ENCODE measurements at places on chromosomes 7 and 10.

- no peak overlapping the region for H3K4me3 ChIP-seq
- H3K4me1 ChIP-seq = peaks cover 2% of the 10 kb centered on the region
- no peaks in the 10 kb centered on the region for H3K27me3 ChIP-seq
- no peak overlapping the region for H3K27ac ChIP-seq
- no peaks in the 10 kb centered on the region for H3K36me3 ChIP-seq
Observed at GRCh38 chr10:60644436-60645130, 133.7 kb upstream of the CDK1 start.

DNA sequence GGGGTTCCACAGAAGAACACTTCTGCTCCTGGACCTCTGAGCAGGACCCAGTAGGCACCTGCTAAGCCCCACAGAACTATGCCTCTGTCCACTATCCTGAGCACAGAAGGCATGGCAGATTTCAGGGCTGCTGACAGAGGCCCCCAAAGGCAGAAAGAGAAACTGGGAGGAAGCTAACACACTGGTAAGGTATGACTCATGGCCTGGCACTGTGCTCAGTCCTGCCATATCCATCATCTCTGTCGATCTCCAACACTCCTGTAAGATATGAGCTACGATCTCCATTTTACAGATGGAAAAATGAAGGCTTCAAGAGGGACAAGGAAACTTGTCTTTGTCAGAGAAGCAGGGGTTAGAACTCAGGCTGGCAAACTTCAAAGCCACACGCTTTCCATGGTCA lies 62.2 kb downstream of the GRID1 start:
- DNase-seq = no peak
- H3K4me1 ChIP-seq = no peaks in the 10 kb centered on the region
- H3K4me3 ChIP-seq = no peak overlapping the region
- H3K36me3 ChIP-seq = no peaks in the 10 kb centered on the region
- H3K27me3 ChIP-seq = peaks cover 2% of the 10 kb centered on the region

- H3K27ac ChIP-seq = peak overlapping the region; percentile 96
- DNase-seq = no peak
- H3K36me3 ChIP-seq = peaks cover 20% of the 10 kb centered on the region
Observed at GRCh38 chr7:87210506-87210905, 9.0 kb downstream of the TMEM243 start.

- H3K4me1 ChIP-seq = no peaks in the 10 kb centered on the region
- H3K4me3 ChIP-seq = no peak overlapping the region
- DNase-seq = no peak
- no peaks in the 10 kb centered on the region for H3K27me3 ChIP-seq
- peaks cover 9% of the 10 kb centered on the region for H3K36me3 ChIP-seq
Observed at GRCh38 chr10:121891103-121891502, 36.7 kb downstream of the ATE1 start.

GRCh38 chr7:134954197-134955082 lies 31.9 kb upstream of the AGBL3 start:
- H3K36me3 ChIP-seq = no peaks in the 10 kb centered on the region
- DNase-seq = peak; percentile 55
- H3K27me3 ChIP-seq = no peaks in the 10 kb centered on the region
- no peak overlapping the region for H3K4me3 ChIP-seq
- H3K27ac ChIP-seq = no peak overlapping the region

- no peaks in the 10 kb centered on the region for H3K27me3 ChIP-seq
- H3K4me3 ChIP-seq = no peak overlapping the region
- DNase-seq = no peak
- H3K4me1 ChIP-seq = no peaks in the 10 kb centered on the region
- H3K27ac ChIP-seq = no peak overlapping the region
Observed at GRCh38 chr10:64785816-64786215, 1264.6 kb downstream of the REEP3 start.

DNA sequence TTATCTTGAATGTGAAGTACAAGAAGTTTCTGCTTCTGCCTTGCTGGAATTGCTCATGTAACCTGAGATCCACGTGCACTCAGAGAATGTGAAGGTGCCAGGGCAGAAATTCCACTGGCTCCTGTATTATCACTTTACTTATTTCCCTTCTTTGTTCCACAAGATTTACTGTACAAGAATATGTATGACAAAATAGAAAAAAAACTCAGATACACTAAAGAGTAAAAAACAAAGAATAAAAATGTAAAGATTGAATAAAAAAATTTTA lies 43.0 kb downstream of the PLCE1 start:
- DNase-seq = no peak
- H3K27me3 ChIP-seq = no peaks in the 10 kb centered on the region
- H3K36me3 ChIP-seq = no peaks in the 10 kb centered on the region
- H3K27ac ChIP-seq = no peak overlapping the region

DNA sequence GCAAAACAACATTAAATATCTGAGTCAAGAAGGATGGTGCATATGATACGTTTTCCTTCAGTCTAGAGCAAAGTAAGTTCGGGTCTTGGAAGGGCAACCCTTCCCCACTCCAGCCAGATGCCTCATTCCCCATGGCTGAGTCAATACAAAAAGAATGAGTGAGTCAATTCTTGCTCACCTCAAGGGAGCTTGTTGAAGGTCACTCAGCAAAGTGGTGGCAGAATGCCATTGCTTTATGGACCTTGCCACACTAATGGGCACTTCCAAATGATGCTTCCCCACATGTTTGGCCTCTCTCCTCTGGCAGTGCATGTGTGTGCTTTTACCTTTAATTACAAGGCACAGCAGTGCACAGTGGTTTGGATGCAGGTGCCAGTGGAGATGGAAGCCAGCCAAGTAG lies 296.5 kb downstream of the SORCS3 start:
- no peak for DNase-seq
- H3K27ac ChIP-seq = no peak overlapping the region
- H3K27me3 ChIP-seq = no peaks in the 10 kb centered on the region
- peaks cover 38% of the 10 kb centered on the region for H3K4me1 ChIP-seq

DNA sequence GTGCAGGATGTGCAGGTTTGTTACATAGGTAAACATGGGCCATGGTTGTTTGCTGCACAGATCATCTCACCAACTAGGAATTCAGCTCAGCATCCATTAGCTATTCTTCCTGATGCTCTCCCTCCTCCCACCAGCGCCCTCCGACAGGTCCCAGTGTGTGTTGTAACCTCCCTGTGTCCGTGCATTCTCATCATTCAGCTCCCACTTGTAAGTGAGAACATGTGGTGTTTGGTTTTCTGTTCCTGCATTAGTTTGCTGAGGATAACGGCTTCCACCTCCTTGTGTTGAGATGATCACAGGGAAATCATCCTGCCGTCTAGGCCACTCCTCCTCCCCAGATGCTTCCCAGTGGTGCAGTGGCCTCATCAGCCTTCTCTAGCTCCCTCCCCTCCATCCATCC lies 261.6 kb upstream of the GALNT17 start:
- no peaks in the 10 kb centered on the region for H3K36me3 ChIP-seq
- DNase-seq = no peak
- no peaks in the 10 kb centered on the region for H3K4me1 ChIP-seq
- H3K27ac ChIP-seq = no peak overlapping the region
- H3K27me3 ChIP-seq = no peaks in the 10 kb centered on the region

DNA sequence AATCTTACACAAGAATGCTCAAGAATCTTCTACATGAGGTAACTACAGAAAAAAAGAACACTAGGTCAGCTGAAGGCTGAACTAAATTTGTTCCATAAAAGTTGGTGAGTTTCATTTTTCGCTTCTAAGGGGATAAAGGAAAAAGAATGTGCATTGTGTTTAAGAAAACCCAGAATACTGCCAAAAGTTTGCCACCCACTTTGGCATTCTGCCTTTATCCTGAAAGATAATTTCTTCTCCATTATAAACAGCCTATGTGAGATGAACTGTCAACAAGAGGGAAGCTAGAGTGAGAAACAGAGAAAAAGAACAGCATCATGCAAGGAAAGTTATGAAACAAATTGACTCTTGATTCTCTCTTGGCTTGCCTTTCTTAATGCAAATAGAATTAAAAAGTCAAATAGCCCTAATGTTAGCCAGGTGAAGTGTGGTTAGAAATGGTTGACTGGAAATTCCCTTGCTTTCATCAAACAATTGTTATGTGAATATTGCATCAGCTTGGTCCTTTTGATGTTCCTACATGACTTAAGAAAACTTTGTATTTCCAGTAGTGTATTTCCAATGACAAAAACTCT lies 25.8 kb downstream of the STEAP1 start:
- no peak overlapping the region for H3K4me3 ChIP-seq
- H3K36me3 ChIP-seq = no peaks in the 10 kb centered on the region
- H3K27me3 ChIP-seq = no peaks in the 10 kb centered on the region
- no peaks in the 10 kb centered on the region for H3K4me1 ChIP-seq

- H3K27me3 ChIP-seq = no peaks in the 10 kb centered on the region
- H3K4me1 ChIP-seq = no peaks in the 10 kb centered on the region
- no peak overlapping the region for H3K4me3 ChIP-seq
- DNase-seq = no peak
Observed at GRCh38 chr7:111006691-111007090, 84.2 kb upstream of the LRRN3 start.

GRCh38 chr7:36032361-36032818 lies 120.7 kb upstream of the EEPD1 start:
- no peak overlapping the region for H3K4me3 ChIP-seq
- H3K27ac ChIP-seq = no peak overlapping the region
- DNase-seq = no peak

Data from naive thymus-derived CD4-positive, alpha-beta T cell (primary cell).